Activated CD4-positive, alpha-beta T cell treated with anti-CD3 and anti-CD28 coated beads, Interleukin-2, amount 50 U/mL, for 48 hours (primary cell): ENCODE measurements at places on chromosomes 12 and 14.

GRCh38 chr14:95741038-95741490, 27.1 kb upstream of the TCL1A start:
- no peak for DNase-seq

DNA sequence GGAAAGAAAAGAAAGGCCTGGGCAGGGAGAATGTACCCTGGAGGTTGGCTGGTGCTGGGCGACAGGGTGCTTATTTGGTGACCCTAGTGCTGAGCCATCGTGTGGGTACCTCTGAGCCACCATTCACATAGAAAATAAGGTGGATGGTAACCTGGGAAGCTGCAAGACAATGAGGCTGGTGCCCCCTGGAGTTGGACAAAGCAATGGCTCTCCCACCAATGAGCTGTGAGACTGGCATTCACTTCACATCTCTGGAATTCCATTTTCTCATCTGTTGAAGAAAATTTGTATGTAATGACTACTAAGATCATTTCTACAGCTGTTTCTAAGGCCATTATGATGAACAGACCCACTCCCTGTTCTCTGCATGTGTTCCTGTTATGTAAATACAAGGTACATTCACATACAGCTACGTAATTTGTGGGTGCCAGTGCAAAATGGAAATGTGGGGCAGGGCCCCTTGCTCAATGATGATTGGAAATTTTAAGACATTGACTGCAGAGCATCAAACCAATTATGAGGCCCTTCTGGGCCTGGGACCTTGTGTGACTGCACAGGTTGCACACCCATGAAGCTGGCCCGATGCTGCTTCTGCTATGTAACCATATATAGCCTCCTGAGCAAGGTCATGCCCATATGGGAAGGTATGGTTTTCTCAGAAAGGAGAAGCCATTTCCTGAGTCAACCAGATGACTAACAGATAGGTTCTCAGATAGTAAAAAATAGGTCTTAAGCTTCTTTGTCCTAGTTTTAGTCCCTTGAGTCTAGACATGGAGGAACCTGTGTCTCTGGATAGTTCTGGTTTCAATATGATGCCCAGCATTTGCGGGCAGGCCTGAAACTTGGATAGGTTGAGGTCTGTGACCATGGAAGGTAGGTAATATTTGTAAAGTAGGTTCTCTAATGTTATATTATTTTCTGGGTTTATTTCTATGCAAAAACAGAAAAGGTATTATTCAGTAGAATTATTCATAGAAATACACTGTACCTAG, 63.4 kb upstream of the IGF1 start:
- no peak for DNase-seq

DNA sequence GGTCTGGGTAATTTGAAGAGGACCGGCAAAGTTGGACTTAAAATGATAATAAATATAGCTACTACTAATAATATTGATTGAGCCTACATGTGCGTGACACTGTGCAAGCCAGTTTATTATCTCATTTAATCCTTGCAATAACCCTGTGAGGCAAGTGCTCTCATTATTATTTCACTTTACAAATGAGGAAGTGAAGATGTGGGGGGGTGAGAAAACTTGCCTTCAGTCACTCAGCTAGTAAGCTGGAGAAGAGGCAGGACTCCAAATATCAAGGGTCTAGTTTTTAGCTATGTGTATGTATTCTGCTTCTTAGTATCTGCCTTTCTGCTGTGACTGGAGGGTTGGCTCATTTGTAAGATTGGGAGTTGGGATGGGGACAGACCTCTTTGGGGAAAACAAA, 39.2 kb downstream of the NPAS3 start:
- DNase-seq: no peak

GRCh38 chr12:62799126-62799736, 135.7 kb downstream of the PPM1H start:
- DNase-seq: peak; percentile 43

GRCh38 chr12:94769047-94769420, 118.7 kb upstream of the TMCC3 start:
- no peak for DNase-seq
